ENCODE measurements at places on chromosomes 12 and 14.

GRCh38 chr14:68631394-68632053 lies 161.3 kb downstream of the ZFP36L1 start:
- no peak for DNase-seq

DNA sequence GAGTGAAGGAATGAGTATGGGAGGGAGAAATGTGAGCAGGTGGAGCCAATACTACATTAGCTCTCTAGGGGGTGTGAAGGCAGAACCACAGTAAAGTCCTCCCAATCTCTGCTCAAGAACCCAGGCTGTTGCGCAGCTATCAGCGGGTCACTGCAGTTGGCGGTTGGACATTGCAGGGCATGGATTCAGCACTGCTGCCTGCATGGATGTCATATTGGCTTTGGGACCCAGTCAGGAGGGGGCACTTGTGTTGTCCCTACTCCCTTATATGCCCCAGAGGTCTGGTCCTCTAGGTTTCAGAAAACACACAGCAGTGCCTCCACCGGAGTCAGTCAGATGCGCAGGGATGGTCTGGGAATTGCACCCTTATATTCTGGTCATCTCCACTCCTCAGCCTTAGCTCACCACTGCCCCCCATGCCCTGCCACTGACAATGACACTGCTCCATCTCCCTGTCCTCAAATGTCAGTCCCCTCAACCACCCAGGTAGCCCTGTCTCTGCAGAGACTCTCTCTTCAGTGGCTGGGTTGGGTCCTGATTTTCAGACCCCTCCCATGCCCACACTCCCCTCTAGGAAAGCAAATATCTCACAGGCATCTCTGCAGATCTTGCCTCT lies 9.6 kb downstream of the ZDHHC22 start:
- DNase-seq: no peak

- no peak for DNase-seq
Observed at GRCh38 chr14:80428171-80428570, 216.9 kb upstream of the DIO2 start.

- no peak for DNase-seq
Observed at GRCh38 chr12:53561590-53561953, 54.3 kb upstream of the NPFF start.

DNA sequence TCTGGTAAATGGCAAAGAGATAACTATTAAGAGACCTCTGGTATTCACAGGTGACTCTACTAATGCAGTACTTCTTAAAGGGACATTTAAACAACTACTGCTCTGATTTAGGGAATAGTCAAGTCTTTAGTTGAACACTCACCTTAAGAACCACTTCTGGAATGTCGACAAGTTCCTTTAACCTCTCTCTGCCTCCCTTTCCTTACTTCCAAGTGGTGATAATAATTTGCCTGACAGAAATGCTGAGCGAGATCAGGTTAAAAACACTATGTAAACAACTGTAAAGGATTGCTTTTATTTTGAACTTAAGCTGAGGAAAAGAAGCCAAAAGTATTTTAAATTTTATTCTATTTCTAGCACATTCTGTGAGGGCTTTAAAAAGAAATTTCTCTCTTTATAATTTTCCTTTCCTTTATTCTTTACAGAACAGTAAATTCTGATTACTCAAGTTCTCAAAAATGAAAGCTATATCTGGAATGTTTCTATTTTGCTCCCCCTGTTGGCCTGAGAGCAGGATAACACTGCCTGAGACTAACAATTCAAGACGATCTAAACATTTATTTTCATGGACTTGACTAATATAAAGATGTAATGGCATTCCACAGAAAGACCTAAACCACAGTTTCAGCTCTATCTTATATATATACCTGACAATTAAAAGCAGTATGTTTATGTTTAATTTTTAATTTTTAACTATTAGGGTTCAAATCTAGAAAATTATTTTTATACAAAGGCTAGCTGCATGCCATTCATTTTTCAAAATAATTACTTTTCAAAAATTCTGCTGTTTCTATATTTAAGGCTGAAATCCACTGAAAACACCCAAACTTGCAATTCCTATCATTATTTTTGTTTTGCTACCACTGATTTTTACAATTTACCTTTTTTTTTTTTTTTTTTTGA lies 29.2 kb downstream of the ZCCHC8 start:
- DNase-seq: no peak

DNA sequence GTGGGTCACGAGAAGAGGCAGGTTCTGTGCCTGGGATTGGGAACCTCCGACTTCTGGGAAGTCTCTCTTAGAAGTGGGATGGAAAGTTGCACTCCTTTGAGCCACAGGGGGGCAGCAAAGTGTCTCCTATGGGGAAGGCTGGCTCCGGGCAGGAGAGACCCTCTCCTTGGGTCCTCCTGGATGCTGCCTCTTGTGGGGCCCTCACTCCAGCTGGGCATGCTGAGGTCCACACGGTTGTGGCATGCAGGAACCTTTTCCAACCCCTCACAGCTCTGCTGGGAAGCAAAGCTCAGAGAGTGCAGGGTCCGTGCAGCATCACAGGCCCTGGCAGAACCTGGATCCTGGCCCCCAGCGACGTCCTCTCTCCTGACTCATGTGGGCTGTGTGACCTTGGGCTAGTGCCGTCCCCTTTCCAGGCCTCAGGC lies 17.4 kb downstream of the SDSL start:
- DNase-seq: peak; percentile 27

GRCh38 chr12:969821-970220 lies 20.3 kb upstream of the RAD52 start:
- DNase-seq: no peak

- no peak for DNase-seq
Observed at GRCh38 chr12:97425802-97426491, 36.7 kb upstream of the RMST start.

DNA sequence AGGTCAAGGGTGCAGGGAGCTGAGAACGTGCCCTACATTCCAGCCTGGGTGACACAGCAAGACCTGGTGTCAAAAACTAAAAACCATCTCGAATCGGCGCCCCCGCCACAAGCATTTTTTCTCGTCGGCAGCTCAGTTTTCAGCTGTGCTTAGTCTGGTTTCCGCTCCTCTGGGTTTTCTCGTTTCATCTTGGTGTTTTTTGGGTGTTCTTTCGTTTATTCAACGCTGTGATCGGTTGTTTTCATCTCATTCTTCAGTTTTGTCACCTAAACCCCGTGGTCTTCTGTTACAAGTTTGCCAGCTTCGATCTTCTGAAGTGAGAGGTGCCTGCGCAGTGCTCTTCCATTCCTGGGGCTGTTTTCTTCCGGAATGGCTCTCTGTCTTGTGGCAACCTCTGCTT lies 41.4 kb downstream of the NOC4L start:
- DNase-seq: no peak

- DNase-seq: no peak
Observed at GRCh38 chr12:16076970-16077522, 165.9 kb downstream of the DERA start.

Data from activated CD4-positive, alpha-beta T cell treated with anti-CD3 and anti-CD28 coated beads for 48 hours (primary cell).